ENCODE measurements at places on chromosomes 1 and 21.

- no peak for DNase-seq
Measured at GRCh38 chr21:45979651-45980050, 1.9 kb upstream of the COL6A1 start.

GRCh38 chr21:27776925-27777553 lies 810.2 kb upstream of the ADAMTS5 start:
- DNase-seq: no peak

GRCh38 chr1:69569175-69569541 lies 1.4 kb downstream of the LRRC7 start:
- no peak for DNase-seq

- DNase-seq: no peak
Measured at GRCh38 chr1:146032631-146033219, 11.2 kb upstream of the HJV start.

- DNase-seq: peak; percentile 20
Measured at GRCh38 chr1:23751050-23751814, 8.0 kb downstream of the ELOA start.

GRCh38 chr1:3219005-3219790 lies 150.2 kb downstream of the PRDM16 start:
- no peak for DNase-seq

GRCh38 chr1:178619042-178619927 lies 105.8 kb upstream of the RALGPS2 start:
- no peak for DNase-seq

- DNase-seq: no peak
Measured at GRCh38 chr1:6672558-6672957, 29.1 kb downstream of the DNAJC11 start.

DNA sequence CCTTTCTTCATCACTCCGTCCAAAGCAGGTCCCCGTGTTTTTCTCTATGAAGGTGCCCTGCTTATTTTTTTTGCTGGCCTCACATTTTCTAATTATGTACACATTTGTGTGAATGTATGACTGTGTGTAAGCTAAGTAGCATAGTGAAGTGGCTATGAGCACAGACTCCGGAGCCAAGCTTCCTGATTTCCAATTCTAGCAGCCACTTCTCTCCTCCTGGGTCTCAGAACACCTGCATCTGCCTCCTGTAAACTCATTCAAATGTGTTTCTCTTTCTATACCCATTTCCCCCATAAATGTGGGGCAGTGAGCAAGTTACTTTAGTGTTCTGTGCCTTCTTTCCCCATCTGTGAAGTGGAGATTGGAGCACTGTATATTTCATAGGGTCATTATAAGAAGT lies 2.1 kb downstream of the SLAMF6 start:
- no peak for DNase-seq

- DNase-seq: no peak
Measured at GRCh38 chr1:61274939-61275338, 192.6 kb downstream of the NFIA start.

GRCh38 chr1:104760017-104760416 lies 1010.3 kb downstream of the AMY1C start:
- DNase-seq: no peak

DNA sequence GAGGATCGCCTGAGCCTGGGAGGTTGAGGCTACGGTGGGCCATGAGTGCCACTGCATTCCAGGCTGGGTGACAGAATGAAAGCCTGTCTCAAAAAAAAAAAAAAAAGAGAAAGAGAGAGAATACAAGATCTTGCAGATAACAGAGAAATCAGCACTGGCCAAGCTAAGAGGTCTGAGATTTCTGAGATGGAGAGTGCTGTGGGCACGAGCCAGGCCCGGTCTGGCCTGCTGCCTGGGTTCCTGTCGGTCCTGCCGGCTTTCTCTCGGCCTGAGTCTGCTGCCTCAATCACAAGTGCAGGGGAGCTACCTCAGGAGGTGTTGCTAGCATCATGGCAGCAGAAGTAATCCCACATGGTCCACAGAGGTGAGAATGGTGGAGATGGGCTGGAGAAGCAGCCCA lies 19.0 kb downstream of the ADORA1 start:
- DNase-seq: no peak

DNA sequence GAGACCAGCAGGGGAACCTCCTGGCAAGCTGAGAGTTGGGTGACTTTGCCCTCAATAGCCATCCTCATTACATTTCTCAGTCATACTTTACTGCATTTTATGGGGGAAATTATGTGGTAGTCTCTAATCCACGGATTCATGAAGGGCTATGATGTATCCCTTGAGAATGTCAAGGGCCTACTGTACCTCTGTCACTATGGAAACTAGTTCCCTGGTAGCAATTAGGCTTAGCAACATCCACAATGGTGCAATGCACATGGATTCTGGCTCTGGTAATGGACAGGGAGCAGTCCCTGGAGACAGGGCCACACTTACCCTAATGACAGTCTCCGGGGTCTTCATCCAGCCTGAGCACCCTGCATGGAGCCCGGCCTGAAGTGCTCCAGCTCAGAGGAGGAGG lies 26.5 kb downstream of the LRRN2 start:
- no peak for DNase-seq

GRCh38 chr1:216478238-216478637 lies 55.0 kb upstream of the USH2A start:
- DNase-seq: no peak

DNA sequence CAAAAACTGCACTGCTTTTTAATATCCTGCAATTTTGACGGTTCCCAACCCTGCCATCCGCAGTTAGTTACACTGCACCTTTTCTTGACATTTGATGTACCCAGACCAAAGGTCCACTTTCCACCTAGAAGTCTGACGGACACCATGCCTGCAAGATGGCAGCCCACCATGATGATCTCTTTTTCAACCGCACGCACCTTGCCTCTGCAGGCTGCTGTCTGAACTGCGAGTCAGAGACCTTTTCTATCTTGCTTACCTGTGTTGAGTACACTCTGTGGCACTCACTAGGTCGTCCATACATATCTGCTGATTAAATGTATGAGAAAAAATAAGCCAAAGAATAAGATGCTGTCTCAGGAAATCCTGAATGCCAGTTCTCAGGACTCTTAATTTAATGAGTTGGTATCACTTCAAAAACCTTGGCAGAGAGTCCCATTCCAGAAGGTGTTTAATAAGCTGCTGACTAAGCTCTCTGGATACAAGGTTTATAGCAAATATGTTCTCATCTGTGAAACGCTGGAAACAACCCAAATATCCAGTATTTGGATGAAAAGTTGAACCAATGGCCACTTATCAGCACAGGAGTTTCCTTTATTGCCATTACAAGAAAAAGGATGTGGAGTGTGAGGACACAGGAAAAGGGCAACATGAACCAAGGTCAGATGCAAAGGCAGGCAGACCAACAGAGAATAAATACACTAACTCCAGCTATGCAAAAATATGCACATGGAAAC lies 37.9 kb downstream of the GNG12 start:
- no peak for DNase-seq

DNA sequence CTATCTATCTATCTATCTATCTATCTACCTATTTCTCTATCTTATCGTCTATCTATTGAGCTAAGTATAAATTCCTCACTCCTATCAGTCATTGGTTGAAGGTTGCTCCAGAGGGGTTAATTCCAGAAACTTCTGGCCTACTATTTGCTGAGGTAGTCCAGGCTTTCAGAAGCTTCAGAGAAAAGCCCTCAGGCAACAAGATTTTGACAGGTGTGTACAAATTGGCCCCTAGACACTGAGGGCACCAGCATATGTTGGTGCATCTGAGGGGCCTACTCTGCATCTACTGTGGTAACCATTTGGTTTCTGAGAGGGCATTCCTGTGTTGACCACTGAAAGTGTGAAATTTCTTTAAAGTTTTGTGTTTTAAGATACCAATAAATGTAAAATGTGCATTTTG lies 265.2 kb upstream of the B3GALT2 start:
- no peak for DNase-seq
